ENCODE measurements at places on chromosomes 5 and 9.
A peak's percentile ranks its signal among the peaks of the same experiment; 100 is the strongest.

DNA sequence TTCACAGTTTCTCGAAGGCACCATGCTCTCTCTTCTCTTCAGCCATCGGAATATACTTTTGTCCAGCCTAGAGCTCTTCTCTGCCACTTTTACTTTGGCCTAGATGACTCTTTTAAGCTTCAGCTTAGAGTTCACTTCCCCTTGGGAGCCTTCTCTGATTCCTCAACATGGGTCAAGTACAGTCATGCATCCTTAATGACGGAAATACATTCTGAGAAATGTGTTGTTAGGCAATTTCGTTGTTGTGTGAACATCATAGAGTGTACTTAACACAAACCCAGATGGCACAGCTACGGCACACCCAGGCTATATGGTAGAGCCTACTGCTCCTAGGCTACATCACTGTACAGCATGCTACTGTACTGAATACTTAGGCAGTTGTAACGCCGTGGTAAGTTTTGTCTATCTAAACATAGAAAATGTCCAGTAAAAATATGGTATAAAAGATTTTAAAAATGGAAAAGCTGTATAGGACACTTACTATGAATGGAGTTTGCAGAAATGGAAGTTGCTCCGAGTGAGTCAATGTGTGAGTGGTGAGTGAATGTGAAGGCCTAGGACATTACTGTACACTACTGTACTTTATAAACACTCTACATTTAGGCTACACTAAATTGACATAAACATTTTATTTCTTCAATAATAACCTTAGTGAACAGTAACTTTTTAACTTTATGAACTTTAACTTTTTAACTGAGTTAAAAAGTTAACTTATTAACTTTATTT is 15.1 kb upstream of the TNFSF15 start:
- DNase-seq = no peak

DNA sequence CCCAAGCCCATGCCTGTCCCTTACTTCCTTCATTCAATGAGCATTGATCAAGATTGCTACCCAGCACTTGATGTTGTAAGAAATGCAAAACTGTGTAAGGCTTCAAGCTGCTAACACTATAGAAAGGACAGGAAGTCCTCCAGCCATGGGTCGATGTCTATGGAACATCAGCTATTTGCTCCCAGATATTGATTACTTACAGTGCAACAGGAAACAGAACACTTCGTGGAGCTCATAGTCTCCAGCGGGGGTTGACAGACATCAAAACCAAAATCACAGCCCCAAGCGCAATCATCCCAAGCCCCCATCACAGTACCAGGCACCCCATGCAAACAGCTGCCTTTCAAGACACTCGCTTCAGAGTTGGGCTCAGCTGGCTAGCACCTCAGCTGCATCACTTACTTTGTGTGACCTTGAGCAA is 26.8 kb upstream of the DUSP1 start:
- no peak for DNase-seq

DNA sequence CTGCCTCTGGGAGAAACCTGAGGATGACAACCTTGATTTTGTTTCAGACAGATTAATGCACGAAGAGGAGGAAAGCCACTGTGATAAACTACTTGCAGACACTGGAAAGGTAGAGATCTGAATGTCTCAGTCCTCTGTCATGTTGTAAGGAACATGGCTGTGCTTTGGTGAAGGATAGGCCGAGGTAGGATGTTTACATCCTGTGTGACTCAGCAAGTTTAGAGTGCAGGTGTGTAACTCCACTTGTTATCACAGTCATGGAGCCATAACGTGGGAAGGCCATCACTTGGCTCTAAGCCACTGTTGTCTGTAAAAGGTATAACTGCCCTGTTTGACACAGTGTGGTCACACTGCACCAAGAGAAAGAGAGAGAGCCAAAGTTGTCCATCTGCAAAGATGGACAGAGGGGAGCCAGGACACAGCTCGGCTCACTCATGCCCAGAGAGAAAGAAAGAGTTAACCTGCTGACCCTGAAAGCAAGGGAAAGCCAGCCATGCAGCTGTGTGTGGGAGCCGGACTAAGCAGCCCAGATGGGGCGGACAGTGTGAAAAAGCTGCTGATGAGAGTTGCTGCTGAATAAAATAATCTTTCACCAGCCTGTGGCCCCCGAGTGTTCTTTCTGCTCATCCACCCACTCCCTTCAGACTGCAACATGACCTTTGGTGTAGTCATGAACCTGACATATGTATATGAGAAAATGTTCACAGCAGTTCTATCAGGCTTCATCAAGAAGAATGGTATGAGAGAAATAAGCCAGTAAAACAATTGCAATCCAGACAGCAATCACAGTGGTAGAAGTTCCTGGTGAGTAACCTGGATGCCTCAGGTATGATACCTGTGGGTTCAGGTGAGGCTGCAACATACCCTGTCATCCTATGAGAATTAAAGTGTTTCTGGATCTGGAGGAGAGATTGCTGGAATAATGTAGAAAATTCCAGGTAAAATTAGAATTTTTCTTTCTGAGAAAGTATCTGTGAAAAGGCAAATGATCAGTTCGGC is 115.9 kb downstream of the TARS1 start:
- DNase-seq = no peak

DNA sequence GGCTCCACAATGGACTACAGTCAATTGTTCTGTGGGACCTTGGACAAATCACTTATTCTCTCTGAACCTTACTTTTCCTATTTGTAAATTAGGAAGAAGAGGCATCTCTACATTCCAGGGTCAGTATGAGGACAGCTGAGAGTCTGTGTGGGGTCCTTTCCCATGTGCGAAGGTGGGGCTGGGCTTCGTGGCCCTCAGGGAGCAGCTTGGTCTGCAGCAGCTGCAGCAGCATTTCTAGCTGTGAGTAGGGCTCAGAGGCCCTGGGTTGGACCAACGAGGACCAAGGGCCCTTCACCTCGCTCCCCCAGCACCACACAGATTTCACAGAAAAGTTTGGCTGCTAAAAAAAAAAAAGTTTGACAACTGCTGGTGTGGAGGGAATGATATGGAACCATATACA is 9.4 kb upstream of the DDX41 start:
- DNase-seq = no peak

- DNase-seq = no peak
Observed at GRCh38 chr5:65105301-65105700, 336.6 kb downstream of the CWC27 start.

DNA sequence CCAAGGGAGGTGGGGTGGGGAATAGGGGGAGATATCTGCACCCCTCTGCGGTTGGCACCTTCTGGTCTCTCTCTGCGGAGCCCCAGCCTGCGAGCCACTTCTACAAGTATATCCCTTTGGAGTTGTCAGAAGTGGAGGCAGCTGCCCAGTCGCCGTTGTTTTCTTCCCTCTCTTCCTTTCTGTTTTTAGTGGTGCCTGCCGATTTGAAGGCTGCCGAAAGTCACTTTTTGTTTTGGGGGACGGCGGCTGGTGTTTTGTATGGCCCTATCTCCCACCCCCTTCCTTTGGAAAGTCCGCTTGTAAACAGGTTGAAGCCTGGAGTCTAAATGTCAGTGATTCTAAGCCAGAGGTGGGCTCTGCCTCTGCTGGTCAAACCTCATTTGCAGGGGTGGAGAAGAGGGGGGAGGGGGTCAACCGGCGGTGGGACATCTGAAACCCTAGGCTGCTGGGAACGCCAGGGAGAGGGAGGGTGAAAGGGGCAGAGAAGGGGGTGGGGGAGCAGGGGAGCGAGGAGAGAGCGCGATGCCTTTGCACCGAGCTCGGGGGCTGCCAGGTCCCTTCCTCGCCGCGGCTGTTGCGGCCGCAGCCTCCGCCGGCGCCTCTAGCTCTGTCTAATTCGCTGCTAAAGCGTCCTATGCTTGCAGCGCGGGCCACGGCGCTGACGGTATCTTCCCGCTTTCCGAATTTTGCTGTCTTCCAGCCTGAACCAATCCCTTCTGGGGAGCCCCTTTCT is at the start of gene FGF10:
Gene FGF10, minus strand, starts transcription at position 331 of the 733 bp plus-strand sequence. CDS start 738 bp downstream, outside the sequence.
- DNase-seq = no peak

DNA sequence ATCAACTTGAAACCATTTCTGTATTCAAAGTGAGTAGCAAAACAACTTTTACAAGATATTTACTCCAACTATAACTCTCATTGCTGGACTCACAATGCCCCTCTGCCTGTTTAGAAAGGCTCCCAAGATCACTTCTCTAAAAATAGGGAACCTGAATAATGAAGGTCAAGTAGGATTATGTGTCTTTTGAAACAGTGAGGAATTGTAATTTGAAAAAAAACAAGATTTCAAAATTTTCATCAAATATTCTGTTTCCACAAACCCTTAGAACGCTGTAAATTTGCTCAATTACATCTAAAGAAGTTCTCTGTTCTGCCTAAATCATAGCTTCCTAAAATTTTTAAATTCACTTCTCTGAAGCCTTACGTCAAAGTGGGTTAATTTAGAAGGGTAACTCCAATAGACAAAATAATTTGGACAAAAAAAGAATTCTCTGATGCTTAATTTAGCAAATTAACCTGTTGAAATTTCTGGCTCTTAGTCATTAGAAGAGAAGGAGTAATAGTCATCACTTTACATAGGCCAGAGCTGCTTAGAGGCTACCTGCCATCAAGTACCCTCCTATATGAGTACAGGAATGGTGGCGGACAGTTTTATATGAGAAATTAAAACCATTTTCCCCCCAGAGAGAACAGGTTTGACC is 4.0 kb downstream of the ELL2 start:
- no peak for DNase-seq

DNA sequence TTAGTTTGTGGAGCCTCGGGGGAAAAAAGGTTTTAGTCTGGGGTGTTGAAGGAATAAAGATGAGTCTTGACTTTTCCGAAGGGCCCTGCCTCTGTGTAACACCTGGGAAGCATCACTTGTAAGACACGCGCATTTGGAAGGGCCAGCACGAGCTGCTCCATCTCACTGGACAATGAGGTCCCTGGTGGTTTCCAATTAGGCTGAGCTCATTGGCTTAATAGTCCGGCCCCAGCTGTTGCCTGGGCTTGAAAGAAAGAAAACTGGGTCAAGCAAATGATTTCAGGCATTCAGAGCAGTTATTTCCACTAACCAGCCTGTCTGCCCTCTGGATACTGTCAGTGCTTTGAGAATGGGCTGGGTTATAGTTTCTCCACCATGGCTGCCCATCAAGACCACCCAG is 64.5 kb downstream of the NSUN2 start:
- no peak for DNase-seq

DNA sequence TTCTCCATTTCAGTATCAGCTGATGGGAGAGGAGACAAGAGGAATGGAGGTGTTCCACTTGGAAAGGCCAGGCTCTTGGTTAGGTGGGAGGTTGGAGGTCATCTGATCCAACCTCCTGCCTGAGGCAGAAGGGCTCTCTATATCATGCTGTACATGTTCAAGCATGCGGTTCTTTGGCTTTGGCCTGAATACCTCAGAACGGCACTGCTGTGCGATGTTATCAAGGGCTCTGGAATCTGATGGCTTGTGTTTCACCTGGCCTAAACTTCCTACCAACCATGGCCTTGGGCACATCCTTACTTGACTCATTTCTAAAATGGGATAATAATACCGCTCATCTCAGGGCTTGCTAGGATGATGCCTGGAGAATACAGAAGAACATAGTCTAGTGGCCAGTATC is 90.1 kb upstream of the FAM169A start:
- no peak for DNase-seq

DNA sequence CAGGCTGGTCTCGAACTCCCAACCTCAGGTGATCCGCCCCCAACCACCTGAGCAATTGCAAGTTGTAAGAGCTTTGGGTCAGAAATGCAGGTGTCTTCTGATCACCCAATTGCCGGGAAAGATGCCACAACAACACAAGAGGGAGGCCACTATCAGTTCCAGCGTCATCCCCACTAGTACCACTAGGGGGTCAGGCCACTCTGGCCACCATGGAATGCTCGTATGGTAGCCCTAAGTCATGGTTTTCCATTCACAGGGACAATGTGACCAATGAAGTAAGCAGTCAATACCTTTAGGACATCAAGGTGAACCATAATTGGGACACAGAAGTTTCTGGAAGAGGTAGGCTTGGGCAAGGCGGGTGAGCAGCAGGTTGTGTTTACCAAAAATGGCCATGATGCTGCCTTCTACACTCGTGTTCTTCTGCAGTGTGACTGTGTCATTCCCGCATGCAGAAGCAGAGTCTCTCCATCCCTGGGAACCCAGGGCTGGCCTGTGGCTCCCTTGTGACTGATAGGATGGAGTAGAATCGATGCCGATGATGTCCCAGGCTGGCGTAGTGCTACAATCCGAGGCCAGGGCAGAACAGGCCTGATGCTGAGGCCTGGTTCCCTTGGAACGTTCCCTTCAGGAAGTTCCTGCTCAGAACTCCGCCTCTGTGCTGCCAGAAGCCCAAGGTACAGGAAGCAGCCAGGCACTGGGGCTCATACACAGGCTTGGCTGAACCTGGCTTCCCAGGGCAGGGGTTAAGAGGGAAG is 42.2 kb upstream of the ANKRD33B start:
- no peak for DNase-seq

GRCh38 chr9:113876151-113876992 is at the start of gene ZNF618:
ZNF618 (plus strand) TSS chr9:113876309; CDS start chr9:113876381, 72 bp downstream.
- peak; percentile 6 for DNase-seq

- DNase-seq = no peak
Observed at GRCh38 chr5:147403651-147404640, 105.9 kb downstream of the DPYSL3 start.

DNA sequence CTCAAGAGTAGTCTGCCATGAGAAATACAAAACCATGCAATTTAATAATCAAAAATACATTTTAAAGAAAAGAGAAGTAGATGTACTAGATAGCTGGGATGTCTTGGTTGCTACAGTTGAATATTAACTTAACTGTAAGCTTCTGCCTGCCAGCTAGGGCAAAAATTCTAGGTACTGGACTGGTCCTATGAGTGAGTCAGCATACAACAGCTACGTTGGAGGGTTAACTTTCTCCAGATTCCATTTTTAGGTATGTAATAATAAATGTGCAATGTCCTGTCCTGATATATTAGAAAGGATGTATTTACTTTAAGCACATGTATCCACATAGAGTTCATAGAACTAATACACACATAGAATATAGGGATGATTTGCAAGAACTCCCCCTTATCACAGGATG is 230.1 kb downstream of the CAAP1 start:
- DNase-seq = no peak

DNA sequence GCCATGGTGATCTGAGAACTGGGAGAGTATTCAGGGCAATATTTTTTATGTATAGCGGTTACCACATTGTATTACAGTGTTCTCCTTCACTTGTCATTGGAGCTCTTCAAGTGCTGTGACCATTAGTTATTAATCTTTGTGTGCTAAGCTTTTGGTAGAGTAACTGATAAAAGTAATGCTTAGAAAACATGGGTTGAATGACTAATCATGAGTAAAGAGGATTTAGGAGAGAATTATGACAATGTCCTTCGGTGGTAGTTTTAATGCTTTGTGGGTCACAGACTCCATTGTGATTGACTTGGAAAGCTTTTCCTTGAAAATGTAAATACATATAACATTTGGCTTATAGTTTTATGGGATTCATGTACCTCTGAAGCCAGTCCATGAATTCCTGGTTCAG is 21.4 kb downstream of the TGFBR1 start:
- no peak for DNase-seq

- DNase-seq = no peak
Observed at GRCh38 chr5:157486221-157486681, 26.2 kb downstream of the NIPAL4 start.

- no peak for DNase-seq
Observed at GRCh38 chr5:92380069-92380770, 997.1 kb upstream of the ARRDC3 start.

Data from SK-N-MC (cell line).